Activated T-helper 17 cell treated with anti-CD3 and anti-CD28 coated beads, Interleukin-2, amount 50 U/mL, for 72 hours (primary cell): ENCODE measurements at places on chromosomes 6 and 20. TPM values are rescaled to one million over a fixed set of nuclear protein-coding genes. Genes with fewer than 3 reads are reported as not detected.
A peak's percentile ranks its signal among the peaks of the same experiment; 100 is the strongest.

Gene SLPI
- not detected for total RNA-seq

DNA sequence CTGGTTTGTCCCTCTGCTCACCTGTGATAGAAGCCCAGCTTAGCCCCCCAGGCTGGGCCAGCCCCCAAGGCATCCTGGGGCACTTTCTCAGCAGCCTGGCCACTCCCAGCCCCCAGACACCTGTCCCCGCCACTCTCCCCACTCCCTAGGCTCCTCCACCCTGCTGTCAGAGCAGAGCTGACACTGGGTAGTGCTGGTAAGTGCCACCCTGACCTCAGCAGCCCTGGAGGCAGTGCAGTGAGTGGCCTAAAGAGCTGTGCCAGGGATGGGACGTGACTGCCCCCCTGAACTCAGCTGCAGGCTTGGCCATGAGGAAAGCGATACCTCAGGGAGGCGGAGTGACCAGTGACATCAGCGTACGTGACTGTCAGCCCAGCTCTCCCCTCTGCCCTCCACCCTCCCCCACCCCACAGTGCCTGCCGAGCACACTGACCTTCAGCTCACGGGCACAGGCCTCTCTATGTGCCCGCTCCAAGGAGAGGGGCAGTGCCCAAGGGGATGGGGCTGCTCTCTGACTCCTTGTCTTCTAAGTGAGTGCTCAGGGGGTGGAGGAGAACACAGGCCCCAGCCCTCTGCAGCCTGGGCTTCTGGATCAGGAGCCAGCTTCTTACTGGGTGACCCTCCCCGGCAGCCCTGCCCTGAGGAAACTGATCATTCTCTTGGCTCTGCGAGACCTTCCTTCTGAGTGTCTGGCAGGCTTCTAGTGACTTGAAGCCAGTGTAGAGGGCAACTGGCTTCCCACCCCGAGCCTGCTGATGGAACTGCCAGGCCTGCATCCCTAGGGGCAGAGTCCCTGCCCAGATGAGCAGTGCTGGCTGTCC lies 172.7 kb downstream of the MRPL14 start:
- no peak for ATAC-seq

- no peak for ATAC-seq
These were observed 52.2 kb upstream of the FNDC1 start for GRCh38 chr6:159117046-159117445.

GRCh38 chr6:112155886-112156285 lies 68.5 kb downstream of the FAM229B start:
- ATAC-seq: no peak

DNA sequence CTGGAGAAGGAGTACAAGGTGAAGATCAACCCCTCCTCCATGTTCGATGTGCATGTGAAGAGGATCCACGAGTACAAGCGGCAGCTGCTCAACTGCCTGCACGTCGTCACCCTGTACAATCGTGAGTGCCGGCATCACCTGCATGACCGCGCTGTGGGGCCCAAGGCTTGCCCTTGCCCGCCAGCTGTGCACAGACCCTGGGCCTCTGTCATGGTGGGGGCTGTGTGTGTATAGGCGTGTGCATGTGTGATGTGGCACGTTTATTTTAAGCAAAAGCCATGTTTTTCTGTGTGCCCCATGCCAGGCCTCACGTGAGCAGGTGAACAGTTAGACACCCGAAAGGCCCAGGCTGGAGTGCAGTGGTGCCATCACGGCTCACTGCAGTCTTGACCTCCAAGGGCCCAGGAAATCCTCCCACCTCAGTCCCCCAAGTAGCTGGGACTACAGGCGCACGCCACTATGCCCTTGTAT lies 36.3 kb downstream of the PYGB start:
- no peak for ATAC-seq

DNA sequence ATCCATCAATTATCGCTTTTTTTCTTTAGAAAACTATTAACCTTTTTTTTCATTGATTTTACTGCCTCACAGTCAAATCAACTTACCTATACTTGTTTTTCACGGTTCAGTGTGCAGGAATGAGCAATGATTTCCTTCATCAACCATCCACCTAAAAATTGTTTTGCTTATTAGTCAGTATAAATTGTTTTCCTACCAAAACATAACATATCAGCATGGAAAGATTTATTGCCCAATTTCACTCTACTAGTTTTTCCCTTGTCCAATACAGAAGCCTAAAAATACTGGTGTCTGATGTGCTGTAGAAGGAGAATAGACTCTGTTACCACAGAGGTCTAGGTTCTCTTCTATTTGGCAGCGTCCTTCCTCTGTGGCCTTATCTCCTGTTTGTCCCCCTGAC lies 558.2 kb upstream of the CITED2 start:
- ATAC-seq: no peak

DNA sequence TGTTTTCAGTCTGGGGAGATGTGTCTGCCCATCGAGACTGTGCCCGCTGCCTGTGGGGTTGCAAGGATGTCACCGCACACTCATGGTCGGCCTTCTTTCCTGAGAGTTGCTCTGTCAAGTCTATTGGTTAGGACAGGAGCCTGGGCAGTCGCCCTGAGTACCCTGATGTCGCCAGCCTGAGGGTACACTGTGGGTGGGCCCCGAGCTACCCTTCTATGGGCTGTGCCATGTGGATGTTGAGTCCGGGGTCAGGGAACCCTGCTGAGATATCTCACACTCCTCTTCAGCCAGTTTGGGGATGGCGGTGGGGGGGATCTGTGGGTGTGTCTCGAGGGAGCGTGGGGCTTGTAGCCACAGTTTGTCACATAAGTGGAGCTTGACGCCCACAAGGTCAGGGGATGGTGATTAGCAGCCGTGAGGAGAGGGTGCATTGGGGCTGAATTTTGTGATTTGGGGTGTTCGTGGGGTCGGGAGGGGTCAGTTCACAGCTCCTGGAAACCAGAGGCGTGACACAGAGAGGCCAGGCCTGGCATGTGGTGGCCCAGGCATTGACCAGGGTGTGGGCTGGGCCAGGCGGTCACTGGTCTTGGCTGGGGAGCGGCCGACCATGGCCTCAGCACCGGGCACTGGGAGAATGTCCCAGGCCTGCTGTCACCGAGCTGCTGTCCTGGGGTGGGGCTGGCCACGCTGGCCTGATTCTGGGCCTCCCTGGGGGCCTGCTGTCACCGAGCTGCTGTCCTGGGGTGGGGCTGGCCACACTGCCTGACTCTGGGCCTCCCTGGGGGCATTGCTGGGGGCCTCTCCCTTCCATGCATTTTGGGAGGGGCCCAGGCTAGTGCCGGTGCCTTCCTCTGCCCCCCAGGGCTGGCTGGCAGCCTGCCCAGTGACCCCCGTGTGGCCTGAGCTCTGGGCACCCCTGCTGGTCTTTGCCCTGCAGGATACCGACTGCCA lies 1.6 kb upstream of the NPBWR2 start:
- no peak for ATAC-seq

GRCh38 chr6:169709293-169709692 lies 7.4 kb downstream of the C6orf120 start:
- peak; percentile 58 for ATAC-seq

Gene C20orf204
- total RNA-seq: 21.5 TPM

- no peak for ATAC-seq
These were observed 49.1 kb downstream of the HFE start for GRCh38 chr6:26136321-26136720.

Gene FGD2
- 5.3 TPM for total RNA-seq

GRCh38 chr6:117346142-117346930 lies 79.4 kb downstream of the ROS1 start:
- ATAC-seq: no peak

- peak; percentile 78 for ATAC-seq
These were observed 26.9 kb downstream of the DDX27 start for GRCh38 chr20:49245921-49246740.
